Fibroblast of the aortic adventitia (primary cell): ENCODE measurements at places on chromosomes 2 and 18. TPM values are rescaled to one million over a fixed set of nuclear protein-coding genes. Genes with fewer than 3 reads are reported as not detected.

Gene GKN1
- not detected in 2 replicates for total RNA-seq

Gene ATP6V1C2
- not detected in 2 replicates for total RNA-seq

DNA sequence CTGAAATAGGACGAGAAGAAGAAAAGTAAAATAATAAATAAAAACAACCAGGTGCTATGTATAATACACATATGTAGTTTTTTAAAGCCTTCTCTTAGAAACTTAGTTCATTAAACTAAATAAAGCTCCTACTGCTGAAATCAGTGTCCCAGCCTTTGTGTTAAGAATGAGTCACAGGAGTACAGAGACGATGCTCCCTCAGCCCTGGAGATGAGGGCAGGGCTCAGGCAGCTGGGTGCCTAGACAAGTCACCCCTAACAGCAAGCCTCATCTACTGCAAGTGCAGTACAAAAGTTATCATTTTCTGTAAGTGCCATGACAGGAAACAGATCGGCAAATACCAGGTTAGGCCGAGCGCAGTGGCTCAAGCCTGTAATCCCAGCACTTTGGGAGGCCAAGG, 18.2 kb downstream of the KIDINS220 start:
- peak; percentile 27 for DNase-seq

- DNase-seq, result no peak
These were observed 1915.7 kb upstream of the CELF4 start for GRCh38 chr18:39481281-39481680.

Gene MTA3
- 27.5 and 34.1 TPM in 2 replicates for total RNA-seq

Gene FOXD4L1
- 0.09 and 0.16 TPM in 2 replicates for total RNA-seq

Gene IGFBP2
- total RNA-seq, result 1.1 and 10.6 TPM in 2 replicates

DNA sequence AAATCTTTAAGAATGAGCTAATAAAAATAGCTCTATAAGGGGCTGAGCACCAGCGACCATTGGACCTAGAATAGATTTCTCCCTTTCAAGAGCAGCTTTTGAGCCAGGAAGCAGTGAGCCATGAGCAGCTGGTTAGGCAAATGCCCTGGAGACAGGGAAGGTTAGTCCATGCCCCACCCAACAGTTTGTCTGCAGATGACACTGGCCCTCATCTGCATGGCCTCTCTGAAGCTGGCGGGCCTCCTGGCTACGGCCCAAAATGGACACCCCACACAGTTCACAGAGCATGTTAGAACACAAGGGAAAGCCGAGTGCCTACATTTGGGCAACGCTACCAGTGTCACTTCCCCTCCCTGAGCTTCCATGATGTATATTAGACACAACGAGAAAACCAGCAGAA, 201.1 kb downstream of the MGAT5 start:
- no peak for DNase-seq

DNA sequence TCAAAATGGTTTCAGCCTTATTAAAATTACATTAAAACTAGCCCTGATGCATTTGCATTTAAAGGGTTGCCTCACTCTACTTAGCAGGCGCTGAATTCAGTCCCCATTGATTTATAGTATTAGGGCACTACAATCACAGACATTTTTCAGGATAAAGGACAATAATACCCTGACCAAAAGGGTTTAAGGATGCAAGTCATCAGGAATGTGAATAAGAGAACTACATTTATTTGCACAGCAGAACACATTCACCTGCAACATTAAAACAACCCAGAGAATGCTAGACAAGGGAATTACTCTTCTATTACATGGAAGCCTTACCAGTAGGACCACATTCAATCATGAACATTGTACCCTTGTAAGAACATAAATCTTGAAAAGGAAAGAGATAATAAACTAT, 93.6 kb downstream of the TCF4 start:
- no peak for DNase-seq

Gene RTP5
- not detected in 2 replicates for total RNA-seq

DNA sequence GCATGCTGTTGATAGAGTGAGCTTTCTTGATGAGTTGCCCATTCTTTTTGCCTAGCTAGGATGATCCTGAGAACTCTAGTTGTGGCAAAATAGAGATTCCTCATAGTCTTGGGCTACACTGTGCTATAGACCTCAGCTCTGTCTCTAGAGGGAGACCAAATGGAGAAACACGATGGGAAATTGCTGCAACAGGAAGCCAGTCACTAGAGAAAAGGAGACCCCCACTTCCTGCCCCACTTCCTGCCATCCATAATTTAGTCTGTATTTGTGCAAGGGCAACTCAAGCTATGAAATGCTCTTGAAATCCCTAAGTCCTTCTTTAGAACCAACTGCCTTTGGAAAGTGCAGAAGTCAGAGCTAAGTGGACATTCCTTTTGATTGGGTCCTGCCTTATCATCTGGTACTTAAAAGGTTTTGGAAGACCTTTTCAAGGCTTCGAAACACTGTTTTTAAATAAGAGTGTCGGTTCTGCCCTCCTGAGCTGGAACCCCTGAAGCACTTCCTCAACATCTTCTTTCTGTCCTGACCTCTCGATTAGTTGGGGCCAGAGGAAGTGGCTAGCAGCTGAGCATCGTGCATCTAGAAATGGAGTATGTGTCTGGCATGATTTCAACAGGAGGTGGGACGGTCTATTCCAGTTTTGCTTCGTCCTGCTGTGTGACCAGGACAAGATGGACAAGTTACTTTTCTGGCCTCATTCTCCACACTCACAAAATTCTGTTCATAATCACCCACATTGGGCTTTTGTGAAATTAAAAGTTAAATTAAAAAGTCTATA, 8.6 kb upstream of the KCNE4 start:
- DNase-seq, result no peak

DNA sequence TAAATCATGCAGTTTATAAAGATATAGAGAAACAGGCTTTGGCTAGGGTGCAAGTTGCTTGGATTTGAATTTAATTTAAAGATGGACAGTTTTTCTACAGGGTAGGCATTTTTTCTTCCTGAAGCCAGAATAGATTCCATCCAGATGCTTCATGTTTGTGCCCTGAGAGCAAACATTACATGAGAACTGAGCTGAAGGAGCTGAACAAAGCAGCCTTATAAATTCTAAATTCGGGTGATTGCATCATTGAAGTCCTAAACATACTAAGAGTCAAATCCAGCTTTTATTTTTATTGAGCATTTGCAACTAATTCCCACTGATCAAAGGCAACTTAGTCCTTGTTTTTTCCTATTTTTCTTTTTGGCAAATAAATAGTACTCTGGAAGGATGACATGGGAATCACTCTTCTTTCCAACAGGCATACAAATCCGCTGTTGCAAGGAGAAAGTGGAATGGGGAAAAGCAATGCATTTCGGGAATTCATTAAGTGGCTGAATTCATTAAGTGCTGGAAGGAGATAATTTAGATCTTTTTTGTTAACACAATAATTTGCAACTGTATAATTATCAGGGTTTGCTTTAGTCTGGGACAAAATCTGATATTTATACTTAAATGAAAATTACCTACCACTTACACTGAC, 828.0 kb downstream of the SLC4A3 start:
- peak; percentile 38 for DNase-seq

GRCh38 chr2:36889795-36890194, 76.5 kb downstream of the STRN start:
- DNase-seq, result peak; percentile 86

Gene SLC1A4
- 9.5 and 24.1 TPM in 2 replicates for total RNA-seq

DNA sequence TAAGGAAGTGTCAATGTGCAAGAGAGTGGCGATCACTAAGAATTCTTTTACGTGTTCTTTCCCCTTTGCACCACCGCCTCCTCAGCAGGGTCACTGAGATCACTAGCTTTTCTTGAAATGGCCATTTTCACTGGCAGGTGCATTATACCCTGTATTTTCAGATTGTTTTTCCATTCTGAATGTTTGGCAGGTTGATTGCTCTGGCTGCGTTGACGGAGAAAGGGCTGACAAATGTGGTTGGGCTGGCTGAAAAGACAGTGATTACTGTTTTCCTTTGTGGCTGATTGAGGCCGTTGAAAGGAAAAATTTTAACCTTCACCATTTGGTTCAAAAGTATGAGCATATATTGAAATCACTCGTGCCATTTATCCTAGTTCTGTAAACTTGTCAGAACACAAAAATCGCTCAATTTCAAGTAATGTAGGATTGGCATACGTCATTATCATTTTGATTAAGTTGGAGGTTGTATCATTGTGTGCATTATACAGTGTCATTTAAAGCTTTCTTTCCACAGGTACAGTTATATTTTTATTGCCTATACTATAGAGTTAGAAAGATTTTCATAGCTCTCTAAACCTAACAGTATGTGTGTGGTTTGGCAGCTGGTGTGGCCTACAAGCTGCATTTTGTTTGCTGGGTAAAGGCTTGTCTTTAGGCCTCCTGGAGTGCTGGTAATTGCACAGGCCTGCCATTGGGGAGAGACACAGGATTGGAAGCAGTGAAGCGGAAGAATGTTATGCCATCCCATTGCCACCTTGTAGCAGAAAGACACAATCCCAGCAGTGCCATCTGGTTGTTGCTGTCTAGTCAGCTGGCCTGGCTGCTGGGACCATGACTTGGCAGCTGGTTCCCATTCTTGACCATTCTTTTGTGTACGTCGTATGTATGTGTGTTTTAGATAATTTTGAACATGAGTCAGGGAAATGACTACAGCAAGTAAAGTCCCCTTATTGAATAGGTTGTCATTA, 36.7 kb downstream of the DYNC1I2 start:
- peak; percentile 58 for DNase-seq

GRCh38 chr2:169693360-169693759, 845 bp downstream of the CFAP210 start:
- DNase-seq, result no peak

DNA sequence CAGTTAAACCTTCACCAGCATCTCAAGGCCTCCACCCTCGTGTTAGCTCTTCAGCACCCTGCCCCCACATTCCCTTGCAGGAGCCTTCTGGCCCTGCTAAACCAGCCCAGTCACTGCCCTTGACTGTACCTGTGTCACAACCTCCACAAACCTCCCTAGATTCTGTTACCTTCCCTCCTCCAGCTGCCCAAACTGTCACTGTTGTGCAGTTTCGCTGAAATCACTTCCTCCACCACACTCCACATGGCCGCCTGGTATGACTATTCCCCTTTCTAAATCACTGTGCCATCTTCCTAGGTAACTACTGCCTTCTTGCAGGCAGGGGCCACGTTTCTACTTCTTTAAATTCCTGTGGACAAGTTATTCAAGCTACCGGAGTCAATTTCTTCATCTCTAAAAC, 160.2 kb downstream of the GALNT14 start:
- no peak for DNase-seq
